Stimulated activated CD4-positive, alpha-beta T cell treated with anti-CD3 and anti-CD28 coated beads, Interleukin-4, amount 100 ng/mL, for 24 hours (primary cell): ENCODE measurements at places on chromosomes 6 and 20.

DNA sequence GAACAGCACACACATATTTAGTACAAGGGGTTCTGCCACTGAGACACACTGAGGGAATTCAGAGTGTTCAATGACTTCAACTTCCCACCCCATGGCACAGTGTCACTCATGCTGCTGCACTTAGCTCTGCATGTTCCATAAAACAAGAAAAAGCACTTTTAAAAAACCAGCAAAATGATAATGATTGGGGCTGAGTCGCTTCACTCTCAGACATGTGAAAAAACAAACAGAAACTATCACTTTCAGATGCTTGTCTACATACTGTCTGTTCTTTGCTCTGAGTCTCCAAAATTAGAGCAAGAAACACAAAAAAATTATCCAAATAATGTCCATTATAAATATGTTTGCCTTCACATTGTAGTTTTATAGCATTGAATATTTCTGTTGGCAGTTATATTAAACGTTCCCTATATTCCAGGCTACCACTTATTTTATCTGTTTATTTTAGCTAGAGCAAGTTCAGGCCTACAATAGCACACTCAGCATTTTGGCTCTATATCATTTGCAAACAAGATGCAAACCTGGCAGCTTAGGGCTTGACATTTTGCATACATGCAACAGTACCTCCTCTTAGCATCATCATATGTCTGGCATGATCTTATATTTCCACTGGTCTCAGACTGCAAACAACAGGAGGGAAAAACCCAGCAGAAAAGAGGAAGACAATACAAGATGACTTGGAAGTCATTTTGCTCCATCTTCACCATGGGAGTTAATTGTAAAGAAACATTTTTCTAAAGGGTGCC is 398.8 kb downstream of the HACE1 start:
- no peak for DNase-seq

GRCh38 chr6:13009461-13009860 is 292.9 kb downstream of the PHACTR1 start:
- no peak for DNase-seq

DNA sequence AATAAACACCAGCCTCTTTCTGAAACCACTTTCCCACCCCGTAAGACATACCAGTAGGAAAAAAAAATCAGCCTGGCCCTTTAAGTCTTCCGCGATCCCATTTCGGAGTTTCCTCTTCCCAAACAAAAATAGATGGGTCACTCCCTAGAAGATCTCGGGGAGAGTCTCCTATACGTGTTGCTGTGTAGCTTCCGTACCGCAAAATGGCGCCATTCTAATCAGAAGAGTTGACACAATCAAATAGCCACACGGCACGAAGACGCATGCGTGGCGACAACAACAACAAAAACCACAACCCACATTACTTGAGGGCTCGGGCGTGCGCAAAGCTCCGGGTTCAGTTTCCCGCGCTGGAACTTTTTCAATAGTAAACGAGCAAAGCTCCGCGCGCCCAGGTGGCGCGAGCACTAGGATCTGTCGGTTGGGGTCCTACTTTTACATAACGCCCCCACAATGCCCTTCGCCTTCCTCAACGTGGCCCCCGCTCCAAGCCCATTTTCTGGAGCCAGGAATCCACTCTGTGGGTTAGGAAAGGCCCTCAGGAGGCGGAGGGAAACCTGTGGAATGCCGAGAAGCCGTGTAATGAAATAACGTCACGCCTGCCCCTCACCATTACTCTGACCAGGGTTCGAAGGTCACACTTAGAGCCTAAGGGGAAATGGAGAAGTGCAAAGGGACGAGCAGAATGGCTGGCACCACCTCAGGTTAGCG is at the start of gene GPANK1:
Gene GPANK1, minus strand, starts transcription at position 208 of the 711 bp plus-strand sequence. CDS start 519 bp downstream, outside the sequence.
- peak; percentile 92 for DNase-seq

GRCh38 chr20:5829241-5829809 is 79.1 kb downstream of the SHLD1 start:
- no peak for DNase-seq

- no peak for DNase-seq
Observed at GRCh38 chr6:75563032-75563431, 38.6 kb upstream of the SENP6 start.

- no peak for DNase-seq
Observed at GRCh38 chr6:39496456-39496855, 174.0 kb upstream of the KCNK16 start.

DNA sequence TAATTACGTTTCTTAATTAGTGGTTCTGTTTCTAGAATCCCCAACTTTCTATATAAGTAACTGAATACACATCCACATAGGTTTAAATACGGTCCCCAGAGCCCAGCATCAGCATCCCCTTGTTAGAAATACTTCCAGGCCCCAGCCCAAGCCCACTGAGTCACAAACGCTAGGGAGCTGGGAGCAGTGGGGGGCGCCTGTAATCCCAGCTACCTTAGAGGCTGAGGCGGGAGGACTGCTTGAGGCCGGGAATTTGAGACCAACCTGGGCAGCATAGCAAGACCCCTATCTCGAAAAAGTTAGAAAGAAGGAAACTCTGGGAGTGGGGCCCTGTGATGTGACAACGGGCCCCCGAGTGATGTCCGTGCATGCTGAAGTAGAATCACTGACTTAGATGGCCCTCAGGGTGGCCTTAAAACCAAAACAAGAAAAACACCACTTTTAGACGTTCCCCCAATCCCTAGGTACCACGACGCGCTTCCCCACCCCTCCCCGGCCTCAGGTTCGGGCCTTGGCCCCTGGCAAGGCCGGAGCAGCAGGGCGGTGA is 1.3 kb upstream of the PPP1R3G start:
- DNase-seq: no peak

DNA sequence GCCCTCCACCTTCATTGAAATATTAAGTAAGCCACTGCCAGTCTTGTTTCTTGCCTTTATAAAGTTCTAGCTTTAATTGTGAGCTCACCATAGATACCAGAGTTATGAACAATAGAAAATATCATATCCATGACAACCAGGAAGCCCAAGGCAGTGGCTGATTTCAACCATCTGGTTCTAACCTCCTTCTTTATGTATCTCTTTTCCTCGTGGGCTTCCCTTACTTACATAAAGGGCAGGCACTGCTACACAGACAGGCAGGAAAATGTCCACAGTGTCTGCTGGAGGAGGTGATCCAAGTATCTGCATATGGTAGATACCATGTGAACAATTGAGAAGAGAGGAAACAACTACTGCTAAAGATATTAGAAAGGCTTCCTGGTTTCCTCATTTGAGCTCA is 65.2 kb upstream of the PRND start:
- DNase-seq: no peak

DNA sequence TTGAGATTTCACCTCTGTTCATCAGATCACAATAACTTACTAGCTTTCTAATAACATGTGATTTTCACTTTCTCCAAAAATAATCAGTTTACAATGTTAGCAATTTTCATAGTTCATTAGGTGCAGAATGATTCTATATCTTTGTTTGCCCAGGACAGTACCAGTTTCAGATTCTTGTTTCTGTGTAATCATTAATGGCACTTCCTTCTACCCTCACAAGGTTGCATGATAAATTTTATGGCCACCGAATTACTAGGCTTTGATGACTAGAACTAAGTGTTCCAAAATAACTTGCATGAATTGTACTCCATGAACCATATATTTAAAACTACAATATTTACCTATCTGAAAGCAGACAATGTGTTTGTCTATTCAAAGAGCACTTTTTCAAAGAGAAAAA is 442.3 kb downstream of the EPHA7 start:
- DNase-seq: no peak

GRCh38 chr6:43963877-43964658 is 163.2 kb downstream of the MRPL14 start:
- no peak for DNase-seq

DNA sequence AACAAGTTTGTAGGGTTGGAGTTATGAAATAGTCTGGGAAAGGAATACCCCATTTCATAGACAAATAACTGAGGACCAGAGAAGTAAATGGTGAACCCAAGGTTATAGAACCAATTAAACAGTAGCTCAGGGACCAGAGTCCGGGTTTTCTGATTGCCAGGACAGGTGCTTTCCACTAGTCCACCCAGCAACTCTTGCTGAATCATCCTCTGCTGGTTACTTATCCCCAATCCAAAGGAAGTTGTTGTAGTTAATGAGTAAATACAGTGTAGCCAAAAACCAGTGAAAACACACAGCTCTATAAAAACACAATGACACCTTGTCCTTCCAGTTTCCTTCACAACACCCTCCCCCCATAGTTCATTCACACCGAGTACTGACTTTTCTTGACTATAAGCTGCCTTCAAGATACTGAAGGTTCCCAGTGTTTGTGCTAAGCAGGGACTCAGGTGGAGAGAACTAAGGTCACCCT is 766 bp upstream of the TINAG start:
- DNase-seq: no peak

- no peak for DNase-seq
Observed at GRCh38 chr6:100465701-100466409, 1.1 kb upstream of the SIM1 start.

DNA sequence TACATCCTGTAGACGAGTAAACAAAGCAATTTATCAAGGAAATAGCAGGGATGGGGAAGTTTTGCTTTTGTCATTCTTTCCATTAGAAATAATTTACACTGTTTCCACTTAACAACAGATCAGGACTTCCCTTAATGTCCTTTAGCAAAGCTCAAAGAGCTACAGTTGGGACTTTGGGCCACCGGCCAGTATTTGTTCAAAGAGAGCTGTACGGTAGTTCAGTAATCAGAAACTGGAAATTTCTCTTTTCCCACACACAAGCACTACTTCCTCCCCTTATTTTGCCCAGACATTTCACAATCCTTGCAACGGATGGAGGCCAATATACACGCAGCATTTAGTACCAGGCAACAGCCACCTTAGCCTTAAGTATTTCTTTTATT is 12.1 kb upstream of the HINT3 start:
- DNase-seq: no peak

DNA sequence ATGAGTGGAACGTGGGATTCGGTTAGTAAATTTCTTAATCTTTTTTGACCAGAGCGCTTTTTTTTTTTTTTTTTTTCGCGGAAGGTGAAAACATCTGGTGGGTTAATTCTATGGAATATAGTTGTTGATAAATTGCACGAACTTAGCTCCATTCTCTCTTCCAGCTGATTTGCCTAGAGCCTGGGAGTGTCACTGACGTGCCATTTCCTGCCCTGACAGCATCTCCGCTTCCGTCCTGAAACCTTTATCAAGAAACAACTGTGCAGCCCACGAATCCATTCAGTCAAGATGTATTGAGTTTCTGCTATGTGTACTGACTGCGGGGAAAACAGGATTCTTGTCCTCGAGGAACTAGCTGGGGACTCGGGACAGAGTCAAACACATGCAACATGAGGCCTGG is 59.5 kb upstream of the TGM3 start:
- no peak for DNase-seq

GRCh38 chr20:45154183-45154582 is 20.5 kb upstream of the PI3 start:
- no peak for DNase-seq

DNA sequence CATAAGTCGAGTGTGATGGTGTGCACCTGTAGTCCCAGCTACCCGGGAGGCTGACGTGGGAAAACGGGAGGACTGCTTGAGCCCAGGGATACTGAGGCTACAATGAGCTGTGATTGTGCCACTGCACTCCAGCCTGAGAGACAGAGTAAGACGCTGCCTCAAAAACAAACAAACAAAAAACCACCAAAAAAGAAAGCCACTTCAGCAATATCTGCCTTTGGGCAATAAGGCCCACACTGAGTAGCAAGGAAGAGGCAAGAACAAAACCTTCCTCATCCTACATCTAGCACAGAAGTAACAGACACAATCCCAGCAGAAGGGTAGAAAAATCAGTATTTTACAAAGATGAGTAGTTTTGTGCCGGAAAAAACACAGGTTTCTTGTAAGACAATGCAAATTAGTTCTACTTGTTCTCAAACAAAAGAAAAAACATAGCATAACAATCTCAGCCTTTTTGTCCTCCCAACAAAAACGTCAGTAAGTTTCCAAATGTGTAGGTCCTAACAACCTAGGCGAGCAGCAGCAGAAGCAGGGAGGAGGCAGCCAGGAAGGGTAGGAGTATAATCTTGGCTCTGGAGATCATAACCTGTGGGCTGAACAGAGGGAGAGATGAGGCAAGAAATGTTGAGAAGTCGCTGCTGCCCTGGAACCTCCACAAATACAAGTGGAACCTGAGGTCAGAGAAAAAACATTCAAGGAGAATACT is 5.7 kb downstream of the PPP1R10 start:
- DNase-seq: no peak

- no peak for DNase-seq
Observed at GRCh38 chr20:14826543-14827313, 489.3 kb upstream of the FLRT3 start.

DNA sequence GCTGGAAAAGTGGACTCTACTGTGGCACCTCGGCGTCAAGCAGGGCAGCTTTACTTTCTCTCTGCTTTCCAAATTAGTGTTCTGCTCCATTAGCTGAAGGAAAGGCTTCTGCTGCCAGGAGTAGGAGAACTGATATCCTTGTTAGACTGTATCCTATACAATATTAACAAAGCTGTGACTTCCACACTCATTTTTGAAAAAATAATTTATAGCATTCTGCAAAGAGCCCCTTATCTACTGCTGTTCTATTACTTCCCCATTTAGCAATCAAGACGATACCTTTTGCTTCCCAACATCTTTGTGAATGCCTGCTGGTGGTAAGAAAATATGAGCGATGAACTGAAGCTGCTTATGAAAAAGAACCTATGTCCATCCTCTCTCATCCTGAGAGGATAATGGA is 151.1 kb downstream of the UBE3D start:
- DNase-seq: no peak

- no peak for DNase-seq
Observed at GRCh38 chr20:31633339-31633914, 4.3 kb upstream of the COX4I2 start.

DNA sequence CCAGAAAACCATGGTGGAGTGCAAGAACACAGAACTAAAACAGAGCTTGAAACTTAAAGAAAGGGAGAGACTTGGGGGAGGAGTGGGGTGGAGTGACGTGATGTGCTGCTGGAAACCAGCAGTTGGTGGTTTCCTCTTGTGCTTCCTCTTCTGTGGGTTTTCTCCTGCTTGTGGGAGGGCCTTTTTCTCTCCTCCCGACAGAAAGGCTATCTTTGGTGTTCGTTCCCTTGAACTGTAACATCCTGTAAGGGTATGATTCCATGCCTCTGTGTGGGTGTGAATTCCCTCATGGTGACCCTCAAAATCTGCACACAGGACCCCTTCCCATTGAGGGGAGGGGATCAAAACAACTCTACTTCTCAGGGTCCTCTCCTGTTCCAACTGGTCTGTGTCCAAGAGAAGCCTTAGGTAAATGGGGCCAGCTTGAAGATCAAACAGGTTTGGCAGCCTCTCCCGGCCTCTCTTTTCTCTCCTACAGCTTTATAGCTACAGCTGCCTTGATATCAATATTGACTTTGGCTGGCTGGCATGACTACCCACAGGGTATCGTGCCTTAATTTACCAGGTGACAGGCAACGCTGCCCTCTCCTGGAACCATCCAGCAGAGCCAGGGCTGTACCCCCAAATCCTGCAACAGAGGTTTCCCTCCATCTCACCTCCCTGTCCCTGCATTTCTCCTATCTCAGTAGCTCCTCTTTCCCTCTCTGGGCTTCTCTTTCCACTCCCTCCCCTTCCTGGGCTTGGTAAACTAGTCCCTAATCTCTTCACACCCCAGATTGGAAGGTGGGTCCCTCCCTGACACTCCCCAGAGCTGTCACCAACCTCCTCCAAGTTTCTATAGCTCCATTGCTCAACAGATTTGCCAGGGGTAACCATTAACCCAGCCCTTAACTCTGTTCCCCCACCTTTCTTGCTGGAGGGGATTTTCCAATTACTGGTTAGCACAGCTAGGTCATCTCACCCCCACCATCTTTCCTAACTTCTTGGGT is 1.5 kb upstream of the MSH5 start:
- peak; percentile 62 for DNase-seq

- DNase-seq: no peak
Observed at GRCh38 chr6:42403421-42403820, 48.3 kb downstream of the TRERF1 start.
